Chondrocyte (in vitro differentiated cells): ENCODE measurements at places on chromosomes 1 and 21.
A peak's percentile ranks its signal among the peaks of the same experiment; 100 is the strongest.

- peak; percentile 47 for DNase-seq
Observed at GRCh38 chr1:16126160-16126559, 29.7 kb downstream of the EPHA2 start.

GRCh38 chr1:93443454-93443853, 4.5 kb upstream of the FNBP1L start:
- no peak for DNase-seq

- DNase-seq: peak; percentile 90
Observed at GRCh38 chr21:45531393-45532215, 10.6 kb downstream of the SLC19A1 start.

GRCh38 chr1:98870959-98871903, 133.4 kb downstream of the PLPPR5 start:
- no peak for DNase-seq

DNA sequence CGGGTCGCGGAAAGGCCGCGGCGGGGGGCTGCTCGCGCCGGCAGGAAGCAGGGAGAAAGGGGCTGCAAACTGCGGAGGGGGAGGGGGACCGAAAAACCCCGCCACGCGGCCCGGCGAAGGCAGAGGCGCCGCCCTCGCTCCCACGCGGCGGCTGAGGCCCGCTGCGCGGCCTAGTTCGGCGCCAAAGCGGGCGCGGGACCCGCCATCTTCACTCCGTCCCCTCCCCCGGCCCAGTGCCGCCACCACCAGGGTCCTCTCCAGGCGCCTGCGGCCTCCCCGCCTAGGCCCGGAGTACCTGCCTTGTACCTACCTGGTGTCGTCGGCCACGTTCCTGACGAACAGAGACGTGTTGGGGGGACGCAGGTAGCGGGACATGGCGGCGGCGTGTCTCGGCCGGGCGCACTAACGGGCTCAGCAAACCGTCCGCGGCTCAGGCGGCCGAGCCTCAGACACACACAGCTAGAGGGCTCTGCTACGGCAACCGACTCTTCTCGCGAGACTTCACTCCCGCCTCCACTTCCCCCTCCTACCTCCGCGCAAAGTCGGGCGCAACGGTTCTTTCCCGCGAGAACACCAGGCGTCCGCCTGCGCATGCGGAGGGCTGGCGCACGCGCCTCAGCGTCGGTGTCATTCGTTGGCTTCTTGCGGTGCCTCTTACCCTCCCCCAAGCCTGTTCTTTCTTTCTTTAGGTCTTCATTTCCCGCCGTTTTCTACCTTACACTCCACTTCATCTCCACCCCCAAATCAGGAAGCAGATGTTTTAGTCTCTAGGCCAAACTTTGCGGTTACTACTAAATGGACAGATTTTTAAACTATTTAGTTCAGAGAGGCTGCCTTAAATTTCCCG, at the start of gene SRSF10:
SRSF10 (minus strand) TSS at position 447 of the 847 bp plus-strand sequence; CDS start at position 375, 72 bp downstream.
- peak; percentile 98 for DNase-seq

- no peak for DNase-seq
Observed at GRCh38 chr21:45836268-45836655, 145.3 kb upstream of the COL6A1 start.

GRCh38 chr21:26597031-26597430, 23.9 kb upstream of the CYYR1 start:
- DNase-seq: no peak

GRCh38 chr1:168348146-168348709, 67.6 kb downstream of the TBX19 start:
- DNase-seq: no peak

- DNase-seq: no peak
Observed at GRCh38 chr1:91661121-91661520, 160.5 kb downstream of the CDC7 start.

GRCh38 chr1:74857676-74858075, 124.7 kb downstream of the TYW3 start:
- DNase-seq: no peak

GRCh38 chr1:118118469-118118868, 66.6 kb downstream of the SPAG17 start:
- DNase-seq: no peak

- no peak for DNase-seq
Observed at GRCh38 chr1:211612786-211613107, 33.8 kb upstream of the SLC30A1 start.

DNA sequence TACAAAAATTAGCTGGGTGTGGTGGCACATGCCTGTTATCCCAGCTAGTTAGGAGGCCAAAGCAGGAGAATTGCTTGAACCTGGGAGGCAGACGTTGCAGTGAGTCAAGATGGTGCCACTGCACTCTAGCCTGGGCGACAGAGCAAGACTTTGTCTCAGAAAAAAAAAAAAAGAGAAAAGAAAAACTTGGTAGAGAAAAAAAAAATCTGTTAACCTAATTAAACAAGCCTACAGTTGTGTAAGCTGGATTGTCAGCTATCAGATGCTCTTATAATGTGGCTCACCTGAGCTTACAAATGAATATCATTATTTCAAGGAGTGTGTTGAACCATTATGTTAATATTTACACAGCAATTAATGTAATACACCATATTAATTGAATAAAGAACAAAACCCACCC, 26.4 kb upstream of the EYA3 start:
- no peak for DNase-seq

GRCh38 chr1:50521703-50522102, 98.5 kb upstream of the DMRTA2 start:
- no peak for DNase-seq

GRCh38 chr1:18109058-18109755, 1.6 kb downstream of the IGSF21 start:
- DNase-seq: no peak

GRCh38 chr1:167529829-167530474, 11.6 kb upstream of the CD247 start:
- DNase-seq: no peak

GRCh38 chr1:229192853-229193252, 78.1 kb upstream of the RAB4A start:
- no peak for DNase-seq

GRCh38 chr1:67802565-67802964, 30.7 kb downstream of the GNG12 start:
- DNase-seq: no peak

DNA sequence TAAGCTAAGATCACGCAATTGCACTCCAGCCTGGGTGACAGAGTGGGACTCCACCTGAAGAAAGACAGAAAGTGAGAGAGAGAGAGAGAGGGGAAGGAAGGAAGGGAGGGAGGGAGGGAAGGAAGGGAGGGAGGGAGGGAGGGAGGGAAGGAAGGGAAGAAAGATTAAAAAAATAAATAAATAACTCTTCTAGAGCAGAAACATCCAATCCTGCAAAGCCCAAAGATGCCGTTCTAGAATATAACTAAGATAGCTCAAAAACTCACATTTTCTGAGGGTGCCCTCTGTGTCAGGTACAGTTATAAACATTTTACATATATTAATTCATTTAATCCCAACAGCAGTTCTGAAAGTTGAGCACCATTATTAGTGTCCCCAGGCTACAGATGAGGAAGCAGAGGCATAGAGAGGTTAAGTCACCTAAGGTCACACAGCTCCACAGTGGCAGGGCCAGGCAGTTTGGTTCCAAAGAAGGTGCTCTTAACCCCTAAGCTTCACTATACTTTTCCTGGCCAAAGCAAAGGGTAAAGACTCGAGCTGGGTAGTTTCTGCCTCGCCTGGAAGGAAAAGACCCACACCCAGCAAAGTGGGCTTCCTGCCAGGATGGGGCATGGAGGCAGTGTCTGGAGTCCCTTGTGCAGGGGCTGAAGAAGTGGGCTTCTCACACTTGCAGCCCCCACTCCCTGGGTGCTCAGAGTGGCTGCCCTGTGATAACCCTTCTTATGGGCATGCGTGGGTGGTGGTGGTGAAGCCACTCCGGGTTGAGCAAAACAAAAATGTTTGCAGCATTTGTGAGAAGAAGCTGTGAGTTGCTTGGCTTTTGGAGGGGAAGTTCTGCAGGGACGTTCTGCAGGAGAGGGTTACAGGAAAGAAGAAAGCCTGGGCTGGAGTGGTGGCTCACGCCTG, 7.9 kb upstream of the PIK3CD start:
- DNase-seq: no peak

DNA sequence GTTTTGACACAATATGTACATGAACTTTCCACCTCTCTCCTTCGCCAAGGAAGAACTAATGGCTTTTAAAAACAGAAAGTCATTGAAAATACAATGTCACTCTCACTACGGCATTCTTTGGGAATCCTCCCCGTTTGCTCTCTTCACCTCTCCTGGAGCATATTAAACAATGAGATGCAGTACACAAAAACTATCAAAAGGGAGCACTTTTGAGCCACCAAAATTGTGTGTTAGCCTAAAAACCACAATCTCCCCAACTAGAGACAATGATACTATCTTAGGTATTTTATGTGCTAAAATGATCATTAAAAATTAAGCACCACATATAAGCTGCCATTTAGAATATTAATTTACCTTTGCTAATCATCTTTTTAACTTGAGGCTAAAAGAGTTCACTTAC, 425.5 kb downstream of the KCTD3 start:
- no peak for DNase-seq

DNA sequence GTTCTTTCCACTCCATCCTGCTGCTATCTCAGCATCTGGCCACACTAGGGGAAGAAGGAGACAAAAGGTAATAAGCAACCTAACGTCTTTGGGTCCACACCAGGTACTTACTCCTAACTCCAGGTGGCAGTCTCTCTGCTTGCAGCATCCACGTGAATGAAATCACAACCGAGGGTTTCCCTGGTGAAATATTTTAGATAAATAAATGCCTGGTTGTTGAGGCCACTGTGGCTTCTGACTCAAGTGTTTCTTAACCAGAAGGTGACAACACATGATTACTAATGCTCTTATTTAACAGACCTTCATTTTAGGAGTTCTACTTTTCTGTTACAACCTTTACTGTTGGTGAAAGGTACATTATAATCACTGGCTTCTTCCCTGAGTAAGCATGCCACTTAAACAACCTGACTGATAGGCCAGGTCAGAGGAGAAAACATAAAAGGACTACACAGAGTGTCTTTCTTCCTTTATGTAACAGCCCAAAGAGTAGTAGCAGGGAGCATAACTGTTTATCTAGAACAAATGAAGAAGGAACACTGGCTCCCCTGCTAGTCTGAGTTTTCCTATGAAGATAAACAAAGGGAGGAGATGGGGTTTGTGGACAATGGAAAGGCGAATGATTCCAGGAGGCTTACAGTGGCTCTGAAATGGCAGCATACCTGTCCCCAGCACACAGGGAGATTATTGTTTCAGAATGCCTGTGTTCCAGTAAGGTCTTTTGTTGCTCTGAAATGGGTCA, 59.9 kb downstream of the SYT6 start:
- DNase-seq: no peak

DNA sequence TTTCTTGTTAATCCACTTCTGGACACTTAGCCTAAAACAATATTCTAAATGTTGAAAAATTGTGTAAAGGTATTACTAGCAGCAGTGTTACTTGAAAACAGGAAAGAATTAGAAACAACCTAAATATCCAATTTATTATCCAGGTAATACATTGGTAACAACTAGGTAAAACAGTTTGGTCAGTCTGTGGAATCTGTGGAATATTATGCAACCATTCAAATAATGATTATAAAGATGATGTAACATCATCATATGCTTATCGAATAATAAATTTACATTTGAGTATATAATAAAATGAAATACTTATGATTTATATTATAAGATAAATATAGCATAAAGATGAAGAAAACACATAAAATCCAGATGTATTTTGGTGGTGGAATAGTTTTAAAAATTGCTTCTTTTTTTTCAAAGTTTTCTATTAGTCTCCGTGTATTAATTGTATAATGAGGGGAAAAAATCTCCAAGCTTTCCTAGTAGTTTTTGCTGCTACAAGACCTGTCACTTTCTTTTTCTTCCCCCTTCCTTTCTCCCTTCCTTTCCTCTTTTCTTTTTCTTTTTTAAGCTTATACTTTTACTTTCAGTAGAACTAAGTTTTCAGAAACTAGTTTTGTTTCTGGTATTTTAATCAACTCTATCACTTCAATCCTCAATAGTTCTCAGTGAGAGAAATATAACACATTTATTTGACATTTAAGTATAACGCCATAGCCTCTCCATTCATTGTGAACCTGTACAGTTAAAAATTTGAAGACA, 197.8 kb upstream of the HMCN1 start:
- DNase-seq: no peak

DNA sequence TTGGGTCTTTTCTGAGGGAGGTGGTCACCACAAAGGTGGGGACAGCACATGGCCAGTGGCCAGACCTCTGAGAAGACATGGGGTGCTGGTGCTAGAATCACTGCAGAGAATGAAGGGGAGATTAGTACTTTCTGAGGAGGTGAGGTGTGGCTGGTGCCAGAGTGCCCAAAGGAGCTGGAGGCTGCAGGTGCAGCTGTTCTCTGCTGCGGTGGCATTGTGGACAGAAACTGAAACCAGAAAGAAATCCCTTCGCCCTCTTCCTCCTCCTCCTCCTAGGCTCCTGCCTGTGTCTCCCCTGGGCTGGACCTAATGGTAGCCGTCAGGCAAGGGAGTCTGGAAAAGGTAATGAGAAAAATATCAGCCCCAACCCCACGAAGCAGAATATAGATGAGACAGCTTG, 261.7 kb downstream of the TM2D1 start:
- no peak for DNase-seq

DNA sequence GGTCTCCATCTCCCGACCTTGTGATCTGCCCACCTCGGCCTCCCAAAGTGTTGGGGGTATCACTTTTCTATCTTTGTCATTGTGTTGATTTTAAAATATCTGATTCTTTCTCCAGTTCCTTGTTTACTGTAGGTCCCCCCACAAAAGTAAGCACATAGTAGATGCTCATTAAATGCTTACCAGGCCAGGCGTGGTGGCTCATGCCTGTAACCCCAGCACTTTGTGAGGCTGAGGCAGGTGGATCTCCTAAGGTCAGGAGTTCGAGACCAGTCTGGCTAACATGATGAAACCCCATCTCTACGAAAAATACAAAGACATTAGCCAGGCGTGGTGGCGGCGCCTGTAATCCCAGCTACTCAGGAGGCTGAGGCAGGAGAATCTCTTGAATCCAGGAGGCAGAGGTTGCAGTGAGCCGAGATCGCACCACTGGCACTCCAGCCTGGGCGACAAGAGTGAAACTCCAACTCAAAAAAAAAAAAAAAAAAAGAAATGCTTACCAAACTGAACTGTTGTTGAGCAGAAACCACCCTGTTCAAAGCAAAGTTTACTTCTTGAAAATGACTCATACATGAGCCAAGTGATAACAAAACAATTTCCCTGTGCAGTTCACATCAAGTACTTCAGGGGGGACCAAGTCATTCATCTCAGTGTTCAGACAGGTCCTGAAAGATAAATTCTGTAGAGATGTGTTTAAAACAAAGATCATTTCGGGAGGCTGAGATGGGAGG, 24.3 kb upstream of the NID1 start:
- no peak for DNase-seq

GRCh38 chr1:200267458-200267857, 142.4 kb downstream of the ZNF281 start:
- no peak for DNase-seq

DNA sequence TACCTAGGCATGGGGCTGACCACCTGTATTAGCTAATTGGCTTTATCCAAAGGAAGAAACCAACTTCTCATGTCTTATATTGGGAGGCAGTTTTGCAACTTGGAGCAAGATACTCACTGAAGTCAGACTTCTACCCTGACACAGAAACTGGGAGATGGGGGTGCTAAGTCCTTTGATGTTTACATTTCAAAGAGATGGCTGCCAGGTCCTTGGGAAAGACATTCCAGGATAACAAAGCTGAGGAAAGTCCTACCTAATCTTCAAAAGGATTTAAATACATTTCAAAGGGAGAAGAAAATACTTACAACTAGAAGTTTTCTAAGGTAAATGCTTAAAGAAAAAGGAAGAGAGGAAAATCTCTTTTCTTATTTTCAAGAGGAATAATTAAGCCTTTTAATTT, 62.1 kb downstream of the FH start:
- DNase-seq: no peak
